ENCODE measurements at places on chromosomes 2 and 18. TPM values are rescaled to one million over a fixed set of nuclear protein-coding genes. Genes with fewer than 3 reads are reported as not detected.

RAB12 gene
- 103 TPM for total RNA-seq

DNA sequence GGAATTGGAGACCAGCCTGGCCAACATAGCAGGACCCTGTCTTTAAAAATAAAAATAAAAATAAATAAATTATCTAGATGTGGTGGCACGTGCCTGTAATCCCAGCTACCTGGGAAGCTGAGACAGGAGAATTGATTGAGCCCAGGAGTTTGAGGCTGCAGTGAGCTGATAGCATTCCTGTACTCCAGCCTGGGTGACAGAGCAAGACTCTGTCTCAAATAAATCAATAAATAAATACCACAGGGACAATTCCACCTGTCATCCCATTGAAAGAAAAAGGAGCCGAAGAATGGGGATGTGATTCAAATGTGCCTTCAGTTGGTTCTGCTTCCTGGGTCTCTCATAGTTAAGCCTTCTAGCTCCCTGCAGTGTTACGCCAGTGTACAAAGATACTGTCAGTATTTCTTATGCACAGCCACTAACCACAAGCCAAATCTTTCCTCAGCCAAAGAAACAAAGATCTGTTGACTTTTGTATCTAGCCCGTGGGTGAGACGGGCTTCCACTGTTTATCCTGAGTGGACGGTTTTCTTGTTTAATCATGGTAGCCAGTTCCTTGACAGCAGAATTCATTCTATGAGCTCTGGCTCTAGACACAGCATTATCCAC, 12.6 kb downstream of the LGALSL start:
- DNase-seq = no peak

DNA sequence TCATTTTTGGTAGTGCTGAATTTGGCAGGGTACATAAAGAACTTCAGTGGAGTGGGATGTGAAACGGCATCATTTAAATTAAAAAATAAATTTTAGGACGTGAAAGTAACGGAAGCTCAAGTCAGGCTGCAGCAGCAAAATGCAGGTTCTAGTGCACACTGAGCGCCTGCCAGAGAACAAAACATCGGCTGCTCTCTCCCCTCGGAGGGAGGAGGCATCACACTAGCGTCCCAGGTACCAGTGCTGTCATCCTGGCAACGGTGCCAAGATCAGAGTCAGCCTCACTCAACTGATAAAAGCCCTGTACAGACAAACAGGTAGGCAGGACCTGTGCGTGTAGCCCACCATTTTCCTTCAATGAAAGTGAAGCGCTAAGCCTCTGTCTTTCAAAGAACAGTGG, 261.5 kb downstream of the PTGR3 start:
- no peak for DNase-seq

CREG2 gene
- total RNA-seq = not detected

- no peak for DNase-seq
These were observed 309.5 kb downstream of the KIAA1328 start for GRCh38 chr18:37138456-37138855.
